ENCODE measurements at places on chromosomes 4 and X. TPM values are rescaled to one million over a fixed set of nuclear protein-coding genes. Genes with fewer than 3 reads are reported as not detected.

The SLC9B2 gene
- 42.6 TPM for polyA plus RNA-seq

The KLB gene
- 0.45 TPM for polyA plus RNA-seq

The TMPRSS11B gene
- not detected for polyA plus RNA-seq

The UGT8 gene
- polyA plus RNA-seq, result 253 TPM

The PRR32 gene
- polyA plus RNA-seq, result 0.44 TPM

The SMIM43 gene
- 0.48 TPM for polyA plus RNA-seq

The ABCG2 gene
- polyA plus RNA-seq, result 20.0 TPM

The EPGN gene
- polyA plus RNA-seq, result 2.9 TPM

The MAGEC3 gene
- polyA plus RNA-seq, result 2.5 TPM

The ZNF81 gene
- polyA plus RNA-seq, result 5.6 TPM

The NALF2 gene
- polyA plus RNA-seq, result 9.5 TPM

The SETD7 gene
- polyA plus RNA-seq, result 15.7 TPM

The SYNPO2 gene
- 7.7 TPM for polyA plus RNA-seq

The CPEB2 gene
- polyA plus RNA-seq, result 56.1 TPM

The PCYT1B gene
- polyA plus RNA-seq, result 18.3 TPM

The MAGIX gene
- 6.0 TPM for polyA plus RNA-seq

The NAA11 gene
- 0.14 TPM for polyA plus RNA-seq

The TRIM61 gene
- 3.9 TPM for polyA plus RNA-seq

The ZRSR2 gene
- 18.1 TPM for polyA plus RNA-seq

The ARMCX1 gene
- polyA plus RNA-seq, result 60.6 TPM

The SUPT20HL1 gene
- polyA plus RNA-seq, result 0.27 TPM

The SLC38A5 gene
- 65.9 TPM for polyA plus RNA-seq

The RIPPLY1 gene
- polyA plus RNA-seq, result 0.18 TPM

The SLC9A6 gene
- polyA plus RNA-seq, result 102 TPM

The IL1RAPL2 gene
- 0.90 TPM for polyA plus RNA-seq

The GLRB gene
- polyA plus RNA-seq, result 48.4 TPM

The TRIML2 gene
- polyA plus RNA-seq, result not detected

The CLCN5 gene
- 8.8 TPM for polyA plus RNA-seq

The TCEANC gene
- polyA plus RNA-seq, result 4.7 TPM

The DGKK gene
- 13.4 TPM for polyA plus RNA-seq

The ERAS gene
- 0.78 TPM for polyA plus RNA-seq

The GPM6B gene
- 757 TPM for polyA plus RNA-seq

The PLAC8 gene
- 1.3 TPM for polyA plus RNA-seq

The LRP2BP gene
- polyA plus RNA-seq, result 14.1 TPM

The XAGE1B gene
- not detected for polyA plus RNA-seq

The HOPX gene
- 326 TPM for polyA plus RNA-seq

The ZNF630 gene
- polyA plus RNA-seq, result 4.8 TPM

The NDST3 gene
- polyA plus RNA-seq, result 11.4 TPM

The CYTL1 gene
- 3.8 TPM for polyA plus RNA-seq

The FABP2 gene
- polyA plus RNA-seq, result not detected

The NDNF gene
- polyA plus RNA-seq, result 24.3 TPM

The PRPS2 gene
- polyA plus RNA-seq, result 15.4 TPM

The AKAP14 gene
- polyA plus RNA-seq, result 3.3 TPM

The SSX7 gene
- polyA plus RNA-seq, result not detected

The ZNF674 gene
- 7.4 TPM for polyA plus RNA-seq

The CXCL10 gene
- not detected for polyA plus RNA-seq

The GPR34 gene
- 13.0 TPM for polyA plus RNA-seq

The FRMD7 gene
- 0.13 TPM for polyA plus RNA-seq

The PF4V1 gene
- polyA plus RNA-seq, result 1.3 TPM

The DCLK2 gene
- polyA plus RNA-seq, result 213 TPM
